Umbilical cord (tissue), 2 donors: ENCODE measurements at places on chromosomes 4 and X. TPM values are rescaled to one million over a fixed set of nuclear protein-coding genes. Genes with fewer than 3 reads are reported as not detected.

DNA sequence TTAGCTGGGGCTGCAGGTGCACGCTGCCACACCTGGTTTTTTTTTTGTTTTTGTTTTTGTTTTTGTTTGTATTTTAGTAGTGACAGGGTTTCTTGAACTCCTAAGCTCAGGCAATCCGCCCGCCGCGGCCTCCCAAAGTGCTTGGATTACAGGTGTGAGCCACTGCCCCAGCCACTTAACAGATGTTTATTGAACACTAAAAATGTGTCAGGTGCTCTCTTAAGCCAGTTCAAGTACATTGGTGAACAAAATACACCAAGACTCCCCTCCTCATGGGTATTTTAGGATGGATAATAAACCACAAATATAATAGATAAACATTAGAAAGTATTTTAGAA is 69.9 kb downstream of the TRAPPC11 start:
- no peak for DNase-seq

- DNase-seq, result no peak
These were observed 1258.0 kb upstream of the IGFBP7 start for GRCh38 chr4:58368221-58368620.

- peak; percentile 46 for DNase-seq
These were observed 232.8 kb downstream of the TRIML1 start for GRCh38 chr4:188372058-188372457.

The DRP2 gene
- 1.4 TPM for total RNA-seq

The GATB gene
- total RNA-seq, result 35.9 TPM

The LONRF3 gene
- total RNA-seq, result not detected

The RBM46 gene
- 3.9 TPM for total RNA-seq

The APBB2 gene
- 60.2 TPM for total RNA-seq

- DNase-seq, result peak; percentile 34
These were observed 106.1 kb downstream of the PBDC1 start for GRCh38 chrX:76279007-76279406.

DNA sequence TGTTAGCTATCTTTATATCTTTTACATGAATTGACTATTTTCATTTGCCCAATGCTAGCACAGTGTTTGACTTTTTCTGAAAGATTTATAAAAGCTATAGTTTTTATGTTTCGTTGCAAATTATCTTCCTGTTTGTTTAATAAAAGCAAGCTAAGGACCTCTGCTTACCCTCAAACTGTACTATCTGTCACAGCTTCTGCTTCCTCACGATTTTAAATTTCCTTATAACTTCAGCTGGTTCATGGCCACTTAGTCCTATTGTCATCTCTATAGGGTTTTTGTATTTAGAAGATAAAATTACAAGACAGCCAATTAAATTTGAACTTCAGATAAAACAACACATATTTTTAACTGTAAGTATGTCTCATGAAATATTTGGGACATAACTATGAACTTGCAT is 494.0 kb downstream of the PDGFC start:
- DNase-seq, result no peak
